ENCODE measurements at places on chromosomes 4 and X.

DNA sequence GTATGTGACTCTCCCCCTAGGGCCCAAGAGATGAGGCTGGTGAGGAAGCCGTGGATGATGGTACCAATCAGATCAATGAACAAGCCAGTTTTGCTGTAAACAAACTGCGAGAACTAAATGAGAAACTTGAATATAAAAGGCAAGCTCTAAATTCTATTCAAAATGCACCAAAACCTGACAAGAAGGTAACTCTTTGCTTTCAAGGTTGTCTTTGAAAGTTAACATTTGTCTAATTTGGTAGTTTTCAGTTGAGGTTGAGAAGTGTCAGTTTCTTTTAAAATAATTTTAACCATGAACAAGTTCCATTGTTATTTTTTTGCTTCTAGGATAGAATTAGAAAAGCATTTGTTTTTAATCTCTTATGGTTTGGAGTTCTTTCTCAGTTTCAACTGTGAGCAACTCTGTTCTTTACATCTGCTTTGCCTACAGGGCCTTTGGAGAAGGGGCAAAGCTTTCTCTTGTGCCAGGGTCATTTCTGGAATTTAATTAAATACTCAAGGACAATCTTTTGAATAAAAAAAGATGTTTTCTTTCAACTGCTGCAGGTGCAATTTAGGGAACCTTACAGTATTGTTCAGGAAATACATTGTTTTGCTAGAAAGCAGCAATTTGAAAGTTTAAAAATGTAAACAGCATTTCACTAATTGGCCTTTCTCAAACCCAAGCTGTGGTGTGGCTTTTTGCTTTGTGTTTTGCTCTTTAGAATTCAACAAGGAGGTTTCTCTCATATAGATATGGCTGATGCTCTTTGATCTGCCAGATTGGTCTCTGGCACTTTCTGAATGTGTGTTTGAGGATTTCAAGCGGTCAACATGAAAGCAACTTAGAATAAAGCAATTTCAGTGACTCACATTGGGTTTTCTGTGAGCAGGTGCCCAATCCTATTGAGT lies 62.9 kb downstream of the LRP2BP start:
- DNase-seq = no peak

- no peak for DNase-seq
Observed at GRCh38 chr4:751676-752075, 46.0 kb downstream of the PCGF3 start.

- DNase-seq = no peak
Observed at GRCh38 chrX:105975382-105975781, 63.1 kb downstream of the SERPINA7 start.

DNA sequence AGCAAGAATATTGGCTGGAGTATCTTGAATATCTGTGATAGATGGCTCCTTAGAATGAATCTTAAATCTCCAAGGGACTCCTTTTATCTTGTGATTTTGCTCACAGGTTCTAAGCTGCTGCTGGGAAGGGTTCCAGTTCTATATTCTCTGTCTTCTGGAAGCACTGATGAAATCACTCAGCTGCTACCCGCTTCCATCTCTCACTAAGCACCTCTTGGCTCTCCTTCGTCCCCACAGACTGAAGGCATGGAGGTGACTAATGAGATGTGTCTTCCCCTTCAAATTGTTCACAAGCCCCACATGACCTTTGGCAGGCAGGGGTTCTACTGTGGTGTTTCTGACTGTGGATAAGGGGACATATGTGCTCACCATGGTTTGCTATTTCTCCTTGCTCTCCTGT lies 75.9 kb downstream of the C4orf51 start:
- no peak for DNase-seq

DNA sequence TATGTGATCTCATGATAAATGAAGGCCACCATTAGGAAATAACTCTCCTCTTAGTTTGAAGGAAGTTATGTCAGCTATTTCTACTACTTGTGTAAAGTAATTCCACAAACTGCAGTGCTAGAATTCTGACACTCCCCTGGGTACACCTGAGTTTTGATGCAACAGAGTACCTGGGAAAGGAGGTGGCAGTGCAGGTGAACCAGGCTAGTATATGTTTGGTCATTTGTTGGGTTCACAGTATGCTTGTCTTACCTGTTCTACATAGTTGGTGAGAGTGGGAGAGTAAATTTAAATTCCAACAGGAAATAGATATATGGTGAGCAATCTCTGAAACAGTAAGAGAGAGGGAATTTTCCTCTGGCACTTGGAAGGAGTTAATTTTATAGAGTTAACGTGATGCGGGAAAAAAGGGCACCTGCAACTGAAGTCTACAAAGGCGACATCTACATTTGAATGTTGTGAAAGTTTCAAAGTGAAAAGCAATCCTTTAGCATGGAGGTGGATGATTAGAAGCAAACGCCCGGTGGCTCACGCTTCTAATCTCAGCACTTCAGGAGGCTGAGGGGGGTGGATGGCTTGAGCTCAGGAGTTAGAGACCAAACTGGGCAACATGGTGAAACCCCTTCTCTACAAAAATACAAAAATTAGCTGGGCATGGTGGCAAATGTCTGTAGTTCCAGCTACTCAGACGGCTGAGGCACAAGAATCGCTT lies 8.3 kb upstream of the SLC10A6 start:
- no peak for DNase-seq

DNA sequence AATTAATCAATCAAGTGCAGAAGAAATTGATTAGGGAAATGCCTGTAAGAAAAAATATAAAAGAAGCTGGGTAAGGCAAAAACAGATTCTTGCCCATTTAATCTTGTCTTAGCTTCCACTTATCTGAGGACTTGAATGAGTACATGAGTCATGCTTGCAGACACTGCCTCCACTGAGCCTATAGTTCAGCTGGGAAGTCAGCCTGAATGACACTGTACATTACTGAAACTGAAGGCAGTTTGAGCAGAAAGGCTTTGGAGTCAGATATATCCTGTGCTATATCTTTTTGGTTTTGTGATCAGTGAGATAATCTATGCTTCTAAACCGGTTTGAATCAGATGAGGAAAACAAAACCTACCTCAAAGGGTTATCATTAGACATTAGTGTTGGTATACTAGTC lies 61.3 kb downstream of the NUDT11 start:
- no peak for DNase-seq

DNA sequence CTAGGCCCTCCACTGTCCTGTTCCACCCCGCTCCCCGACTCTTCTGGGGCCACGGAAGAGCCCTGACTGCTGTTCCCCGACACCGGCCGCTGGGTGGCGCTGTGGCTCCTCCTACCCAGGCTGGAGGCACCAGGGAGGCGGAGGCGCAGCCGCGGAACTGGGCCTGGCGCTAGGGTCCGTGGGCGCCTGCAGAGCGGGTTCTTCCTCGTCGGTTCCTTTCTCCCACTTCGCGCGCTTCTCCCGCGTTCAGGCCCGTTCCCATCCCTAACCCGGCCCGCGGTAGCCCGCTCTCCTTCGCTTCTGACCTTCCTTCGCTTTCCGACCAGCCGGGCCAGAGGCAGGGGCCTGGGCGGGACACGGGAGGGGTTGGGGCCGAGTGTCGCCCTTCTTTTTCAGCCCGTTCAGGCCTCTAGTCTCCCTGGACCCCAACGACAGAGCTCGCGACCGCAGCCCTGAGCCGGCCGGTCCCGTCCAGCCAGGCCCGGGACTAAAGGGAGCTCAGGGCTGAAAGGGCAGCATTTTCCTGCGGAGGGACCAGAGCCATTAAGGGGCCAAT lies 34.3 kb downstream of the NALF2 start:
- DNase-seq = peak; percentile 44

DNA sequence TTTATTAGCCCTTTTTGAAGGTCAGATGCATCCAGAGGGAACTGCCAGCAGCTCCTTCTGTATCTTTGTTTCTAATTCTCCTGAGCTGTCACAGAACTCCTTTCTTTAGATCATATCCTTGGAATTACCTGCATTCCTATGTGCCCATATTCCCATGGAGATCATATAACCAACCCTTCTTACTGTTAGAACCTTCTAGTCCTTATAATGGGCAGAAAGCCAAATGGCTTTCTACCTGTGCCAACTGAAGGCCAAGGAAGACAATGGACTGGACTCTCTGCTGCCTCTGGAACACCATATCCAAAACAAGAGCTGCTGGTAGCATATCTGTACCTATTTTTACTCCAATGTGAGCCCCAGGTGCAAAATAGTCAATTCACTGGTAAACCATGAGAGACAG lies 60.7 kb downstream of the TBC1D9 start:
- no peak for DNase-seq

DNA sequence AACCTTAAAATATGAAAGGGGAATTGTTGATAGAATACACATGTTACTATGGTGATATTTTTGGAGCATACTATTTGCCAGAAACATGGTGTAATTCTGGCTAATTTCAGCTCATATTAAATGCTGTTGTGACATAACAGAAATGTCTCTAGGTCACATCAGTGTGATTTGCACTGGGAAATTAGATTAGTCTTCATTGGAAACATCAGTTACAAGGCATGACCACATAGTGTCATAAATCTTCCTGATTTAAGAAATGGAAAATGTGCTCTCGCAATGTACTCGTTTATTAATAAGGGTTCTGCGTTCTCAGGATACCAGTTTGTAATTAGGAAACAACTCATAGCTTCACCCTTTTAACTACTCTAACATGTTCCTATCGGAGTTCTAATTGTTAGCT lies 72.9 kb upstream of the GYPA start:
- DNase-seq = no peak

- DNase-seq = no peak
Observed at GRCh38 chr4:80781431-80781830, 249.1 kb upstream of the BMP3 start.

DNA sequence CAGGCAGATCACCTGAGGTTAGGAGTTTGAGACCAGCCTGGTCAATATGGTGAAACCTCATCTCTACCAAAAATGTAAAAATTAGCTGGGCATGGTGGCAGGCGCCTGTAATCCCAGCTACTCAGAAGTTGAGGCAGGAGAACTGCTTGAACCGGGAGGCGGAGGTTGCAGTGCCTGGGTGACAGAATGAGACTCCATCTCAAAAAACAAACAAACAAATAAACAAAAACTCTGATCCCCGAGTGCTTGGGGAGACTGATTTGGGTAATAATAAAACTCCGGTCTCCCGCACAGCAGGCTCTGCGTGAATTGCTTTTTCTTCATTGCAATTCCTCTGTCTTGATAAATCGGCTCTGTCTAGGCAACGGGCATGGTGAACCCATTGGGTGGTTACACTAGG lies 73.4 kb downstream of the HPRT1 start:
- DNase-seq = no peak

- no peak for DNase-seq
Observed at GRCh38 chr4:110613745-110614144, 9.1 kb downstream of the PITX2 start.

- no peak for DNase-seq
Observed at GRCh38 chr4:142265536-142265935, 580.6 kb downstream of the INPP4B start.

GRCh38 chr4:52788806-52789205 lies 37.6 kb upstream of the ERVMER34-1 start:
- DNase-seq = no peak

GRCh38 chr4:5232549-5232948 lies 181.3 kb downstream of the STK32B start:
- no peak for DNase-seq

- DNase-seq = no peak
Observed at GRCh38 chr4:26916195-26916594, 55.6 kb downstream of the STIM2 start.

GRCh38 chrX:136215559-136215958 lies 35.6 kb downstream of the MAP7D3 start:
- no peak for DNase-seq

DNA sequence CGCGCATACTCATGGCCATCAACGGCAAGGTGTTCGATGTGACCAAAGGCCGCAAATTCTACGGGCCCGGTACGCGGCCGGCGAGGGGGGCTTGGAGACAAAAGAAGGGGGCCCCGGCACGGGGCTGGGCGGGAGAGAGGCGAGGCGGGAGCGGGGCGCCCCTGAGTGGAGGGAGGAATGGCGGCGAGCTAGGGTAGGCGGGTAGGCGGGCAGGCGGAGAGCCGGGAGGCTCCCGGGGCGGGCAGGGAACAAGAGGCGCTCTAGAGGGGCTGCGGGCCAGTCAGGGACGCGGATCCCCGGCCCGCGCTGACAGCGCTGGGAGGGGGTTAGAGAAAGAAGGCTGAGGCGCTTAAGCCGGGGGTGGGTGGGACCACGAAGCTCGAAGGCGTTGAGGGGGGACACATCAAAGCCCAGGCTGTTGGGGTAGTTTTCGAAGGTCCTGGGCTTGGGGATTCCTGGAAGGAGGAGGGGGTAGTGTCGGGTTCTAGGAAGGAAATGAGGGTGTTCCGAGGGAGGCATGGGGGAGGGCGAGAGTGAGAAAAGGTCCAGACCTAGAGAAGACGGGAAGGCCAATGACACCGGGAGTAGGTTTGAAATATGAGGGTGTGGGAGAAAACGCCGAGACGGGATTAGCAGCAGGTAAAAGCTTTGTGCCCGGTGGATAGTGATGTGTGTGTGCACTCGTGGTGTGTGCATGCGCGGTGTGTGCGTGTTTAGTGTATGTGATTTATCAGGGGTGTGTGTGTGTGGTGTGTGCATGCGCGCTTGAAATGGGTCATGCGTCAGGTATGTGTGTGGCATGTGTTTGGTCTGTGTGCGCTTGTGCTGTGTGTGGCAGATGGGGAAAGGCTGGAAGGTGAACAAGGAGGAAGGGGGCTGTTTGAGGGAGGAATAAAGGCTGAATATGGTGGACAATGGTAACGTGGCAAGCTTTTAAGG lies 807 bp downstream of the PGRMC1 start:
- no peak for DNase-seq

GRCh38 chr4:165403637-165404036 lies 24.8 kb downstream of the CPE start:
- no peak for DNase-seq

DNA sequence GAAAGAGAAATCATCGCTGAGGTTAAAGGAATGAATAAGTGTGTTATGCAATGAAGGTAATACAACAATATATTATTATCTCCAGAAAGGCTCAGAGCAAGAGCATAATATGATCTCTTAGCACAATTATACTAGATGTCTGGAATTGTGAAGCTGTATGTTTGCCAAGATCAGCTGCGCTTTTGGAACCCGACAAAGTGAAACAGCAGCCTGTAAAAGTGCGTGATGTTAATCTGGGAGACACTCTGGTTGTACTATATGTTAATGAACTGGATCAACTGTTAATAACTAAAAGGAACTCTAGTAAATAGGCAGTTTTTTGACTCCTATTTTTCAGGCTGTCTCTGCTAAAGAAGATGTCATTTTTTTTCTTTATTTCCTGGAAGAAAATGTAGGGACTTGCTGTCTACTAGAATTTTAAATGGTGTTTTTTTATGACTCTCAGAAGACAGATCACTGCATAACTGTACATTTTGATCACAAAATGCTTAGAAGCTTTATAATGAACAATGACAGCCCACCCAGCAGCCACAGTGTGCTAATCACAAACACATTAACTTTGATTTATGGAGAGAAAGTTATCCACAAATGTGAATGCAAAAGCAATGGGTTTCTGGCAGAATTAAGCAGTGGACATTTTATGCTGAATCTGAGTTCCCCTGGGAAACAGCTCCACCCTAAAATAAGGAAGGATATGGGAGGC lies 50.2 kb downstream of the UGT2B28 start:
- DNase-seq = no peak

All from hematopoietic multipotent progenitor cell (in vitro differentiated cells).